Activated T-helper 2 cell treated with anti-CD3 and anti-CD28 coated beads, Interferon-gamma antibody, Interleukin-2, Interleukin-4, amounts not matched to agents 10 μg/mL and 5 μg/mL and 100 μg/mL, durations not matched to agents 14 hours and 24 hours and 36 hours (primary cell): ENCODE measurements at places on chromosomes 12 and 14.

GRCh38 chr12:96529912-96530311 is 40.5 kb downstream of the CFAP54 start:
- DNase-seq: no peak

DNA sequence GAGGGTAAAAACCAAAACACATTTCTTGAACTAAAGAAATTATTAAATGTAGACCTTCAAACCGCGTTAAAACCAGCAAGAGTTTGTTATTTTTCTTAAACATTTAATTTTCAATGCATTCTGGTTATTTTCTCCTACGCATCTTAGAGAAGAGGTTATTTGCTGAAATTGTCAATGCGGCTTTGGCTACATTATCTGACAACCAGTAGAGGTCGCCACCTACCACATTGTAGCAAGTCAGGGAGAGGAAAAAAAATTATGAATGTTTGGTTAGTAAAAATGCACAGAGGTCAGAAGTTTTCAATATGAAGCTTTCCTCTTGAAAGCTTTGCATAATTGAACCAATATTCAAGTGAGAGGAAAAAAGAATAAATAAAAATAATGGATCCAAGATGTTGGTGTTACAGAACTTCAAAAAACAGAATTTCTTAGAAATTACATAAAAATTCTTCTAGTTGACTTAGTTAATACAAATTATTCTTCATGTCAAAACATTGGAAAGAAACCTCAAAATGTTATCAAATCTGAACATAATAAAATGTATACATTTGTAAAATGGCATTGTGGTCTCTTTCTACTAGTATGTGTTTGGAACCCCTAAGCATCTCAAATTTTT is 159.4 kb upstream of the TMTC2 start:
- DNase-seq: no peak

GRCh38 chr14:81555051-81555450 is 21.4 kb upstream of the SEL1L start:
- no peak for DNase-seq

DNA sequence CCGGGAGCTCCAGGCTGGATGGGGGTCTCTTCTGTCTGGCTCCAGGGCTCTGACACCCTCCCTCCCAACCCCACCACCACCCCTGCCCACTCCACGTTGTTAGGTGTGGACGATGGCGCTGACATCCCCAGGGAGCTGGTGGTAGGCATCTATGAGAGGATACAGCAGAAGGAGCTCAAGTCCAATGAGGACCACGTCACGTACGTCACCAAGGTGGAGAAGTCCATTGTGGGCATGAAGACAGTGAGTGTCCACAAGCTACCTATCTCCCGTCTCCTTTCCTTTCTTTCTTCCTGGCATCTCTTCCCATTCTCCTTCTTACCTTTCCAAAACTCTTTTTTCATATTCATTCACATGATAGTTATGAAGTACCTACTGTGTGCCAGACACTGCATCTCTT is 52.1 kb downstream of the SLC6A12 start:
- no peak for DNase-seq

DNA sequence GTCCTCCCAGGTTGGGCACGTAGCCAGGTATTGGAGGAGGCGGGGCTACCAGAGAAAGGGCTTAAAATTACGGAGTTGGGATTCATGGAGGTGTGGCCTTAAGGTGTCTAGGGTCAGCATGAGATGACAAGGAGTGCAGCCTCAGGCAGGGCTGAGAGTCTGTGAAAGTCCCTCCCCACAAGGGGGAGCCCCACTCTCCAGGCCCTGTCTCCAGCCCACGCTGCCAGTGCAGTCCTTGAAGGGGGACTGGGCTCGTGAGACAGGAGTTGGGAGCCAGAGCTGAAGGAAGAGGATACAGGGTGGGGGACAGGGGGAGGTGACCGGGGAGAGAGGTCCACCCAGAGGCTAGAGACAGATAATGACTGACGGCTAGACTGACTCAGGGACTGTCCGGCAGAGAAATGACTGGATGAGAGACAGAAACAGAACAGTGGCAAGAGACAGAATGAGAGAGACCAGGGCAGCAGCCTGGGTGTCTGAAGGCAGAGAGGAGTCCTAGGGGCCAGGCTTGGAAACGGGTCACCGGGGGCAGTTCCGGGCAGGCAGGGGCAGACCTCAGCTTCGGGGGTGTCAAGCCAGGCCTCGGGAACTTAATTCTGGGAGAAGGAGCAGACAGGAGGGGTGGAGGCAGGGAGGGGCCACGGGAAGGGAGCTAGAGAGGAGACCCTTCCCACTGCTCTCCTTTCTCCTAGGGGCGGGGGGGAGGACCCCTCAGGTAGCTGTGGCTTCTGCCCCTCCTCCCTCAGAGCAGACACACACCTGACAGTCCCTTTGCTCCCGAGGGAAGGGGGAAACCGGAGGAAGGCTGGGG is 970 bp downstream of the CDH24 start:
- peak; percentile 57 for DNase-seq

DNA sequence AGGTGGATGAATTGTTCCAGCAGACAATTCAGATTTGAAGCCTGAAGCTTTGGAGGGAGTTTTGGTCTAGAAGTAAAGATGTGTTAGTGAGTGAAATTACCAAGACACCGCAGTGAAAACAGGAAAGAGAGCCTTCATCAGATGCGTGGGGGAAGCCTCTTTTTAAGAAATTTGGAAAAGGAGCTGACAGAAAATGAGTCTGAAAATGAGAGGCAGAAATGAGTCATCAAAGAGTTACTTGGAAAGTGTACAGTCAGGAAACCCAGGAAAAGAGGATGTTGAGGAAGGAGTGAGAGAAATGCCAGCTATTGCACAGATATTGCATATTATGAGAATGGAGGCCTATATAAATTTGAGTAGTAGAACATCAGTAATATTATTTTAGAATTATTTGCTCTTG is 520.7 kb downstream of the NRXN3 start:
- DNase-seq: no peak
